ENCODE measurements at places on chromosomes 3 and 15.

DNA sequence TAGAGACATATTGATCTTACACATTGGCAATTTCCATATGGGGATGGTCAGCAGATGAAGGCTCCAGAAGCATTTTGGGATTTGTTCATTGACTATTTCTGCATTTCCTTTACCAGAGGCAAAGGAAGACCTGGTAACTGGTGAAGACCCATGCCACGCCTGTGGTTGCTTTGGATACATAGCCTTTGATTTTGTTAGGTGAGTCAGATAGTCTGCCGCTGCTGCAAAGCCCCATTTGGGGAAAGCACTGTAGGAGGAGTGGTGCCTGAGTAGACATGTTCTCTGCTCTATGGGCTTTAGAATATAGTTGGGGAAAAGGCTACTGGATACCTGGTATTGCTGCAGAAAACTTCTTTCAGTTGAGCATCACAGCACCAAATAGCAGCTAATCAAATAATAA is 56.8 kb downstream of the TFG start:
- no peak for DNase-seq

DNA sequence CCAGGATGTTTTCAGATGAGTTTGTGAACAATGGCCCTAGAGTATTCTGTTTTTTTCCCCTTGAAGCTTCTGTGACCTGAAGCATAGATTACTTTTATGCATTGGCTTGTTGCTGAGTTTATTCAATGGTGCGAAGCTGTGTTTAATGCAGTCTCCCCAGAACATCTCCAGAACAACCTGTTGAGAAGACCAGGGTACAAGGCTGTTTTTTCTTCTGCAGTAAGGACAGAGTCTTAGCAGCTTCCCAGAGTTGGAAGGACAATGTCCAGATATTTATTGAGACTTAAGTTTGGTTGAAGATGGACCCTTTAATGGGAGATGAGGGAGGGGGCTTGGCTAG is 295.6 kb downstream of the LRTM1 start:
- DNase-seq: no peak

DNA sequence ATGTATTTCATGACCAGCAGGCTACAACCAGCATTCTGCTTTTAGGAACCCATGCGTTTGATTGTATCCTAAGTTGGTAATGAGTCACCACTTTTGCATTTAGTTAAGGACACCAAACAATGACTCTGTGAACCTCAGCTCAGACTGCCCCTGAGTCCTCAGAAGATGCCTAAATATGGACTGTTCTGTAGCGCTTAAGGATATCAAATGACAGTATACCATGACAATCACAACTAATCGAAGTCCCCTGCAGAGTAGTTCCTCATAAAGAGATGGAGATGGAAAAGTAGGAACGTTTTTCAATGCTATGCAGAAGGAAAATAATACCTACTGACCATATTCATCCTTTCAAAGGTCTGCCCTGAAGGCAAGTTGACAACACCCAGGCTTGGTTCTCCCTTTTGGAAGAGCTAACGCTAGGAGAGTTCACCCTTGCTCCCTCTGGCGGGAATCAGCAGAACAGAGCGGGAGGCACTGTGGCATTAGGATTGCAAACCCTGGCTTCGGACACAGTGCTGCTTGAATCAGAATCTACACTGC is 508.6 kb downstream of the FHIT start:
- DNase-seq: no peak

- no peak for DNase-seq
Observed at GRCh38 chr3:105006164-105006563, 360.5 kb upstream of the ALCAM start.

DNA sequence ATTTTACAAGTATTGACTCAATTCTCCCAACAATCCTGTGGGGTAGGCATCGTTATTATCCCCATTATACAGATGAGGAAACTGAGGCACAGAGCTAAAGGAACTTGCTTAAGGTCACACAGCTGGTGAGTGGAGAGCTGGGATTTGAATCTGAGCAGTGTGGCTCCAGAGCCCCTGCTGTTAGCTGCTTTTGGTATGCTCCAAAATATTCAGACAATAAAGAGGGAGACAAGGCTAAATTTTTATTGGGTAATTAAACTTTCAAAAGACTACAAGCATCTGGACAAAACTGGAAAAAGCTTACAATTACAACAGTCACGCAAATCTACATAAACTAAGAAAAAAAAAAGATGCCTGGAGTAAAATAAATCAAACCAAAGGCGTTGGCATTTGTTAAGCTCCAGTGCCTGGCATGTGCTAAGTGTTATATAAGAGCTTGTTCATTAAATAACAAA is 27.7 kb downstream of the CCDC13 start:
- DNase-seq: no peak

GRCh38 chr3:172749230-172749965 is 1.1 kb upstream of the ECT2 start:
- DNase-seq: no peak

DNA sequence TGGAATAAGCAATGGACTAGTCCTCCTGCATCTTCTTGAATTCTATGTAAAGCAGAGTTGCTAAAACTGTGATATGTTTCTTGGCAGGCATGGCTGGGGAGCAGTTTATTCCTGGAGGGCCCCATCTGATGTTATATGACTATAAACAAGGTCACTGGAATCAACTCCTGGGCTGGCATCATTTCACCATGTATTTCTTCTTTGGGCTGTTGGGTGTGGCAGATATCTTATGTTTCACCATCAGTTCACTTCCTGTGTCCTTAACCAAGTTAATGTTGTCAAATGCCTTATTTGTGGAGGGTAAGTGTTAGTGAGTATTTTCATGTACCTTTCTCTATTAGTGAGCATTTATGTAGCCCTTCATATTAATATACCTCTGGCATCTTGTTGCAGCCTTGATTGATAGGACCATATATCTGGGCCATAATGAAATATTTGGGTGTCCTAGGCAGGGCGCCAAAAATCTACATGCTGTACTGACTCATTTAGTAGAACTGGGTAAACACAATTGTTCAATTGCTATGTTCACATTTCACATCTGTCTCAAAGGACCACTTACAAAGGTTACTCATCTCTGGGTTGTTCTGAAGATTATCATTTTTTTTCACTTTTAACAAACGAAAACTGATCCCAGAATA is 52.6 kb upstream of the ADGRG7 start:
- no peak for DNase-seq

DNA sequence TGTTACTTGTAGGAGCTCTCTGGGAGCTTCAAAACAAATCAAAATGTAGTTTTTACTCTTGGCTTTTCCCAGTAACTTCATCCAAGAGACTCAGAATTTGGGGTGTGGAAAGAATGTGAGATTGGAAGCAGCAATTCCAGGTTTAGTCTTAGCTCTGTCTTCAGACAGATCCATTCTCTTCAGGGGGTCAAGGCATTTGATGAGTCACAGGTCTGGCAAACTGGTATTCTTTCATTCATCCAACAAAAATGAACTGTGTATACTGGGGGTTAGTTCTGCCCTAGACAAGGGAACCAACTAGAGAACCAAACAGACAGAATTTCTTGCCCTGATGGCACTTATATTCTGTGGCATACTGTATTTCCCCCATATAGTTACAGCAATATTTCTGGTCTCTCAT is 36.3 kb upstream of the CADPS start:
- no peak for DNase-seq

GRCh38 chr15:48084759-48085590 is 35.8 kb upstream of the SLC24A5 start:
- DNase-seq: no peak

GRCh38 chr3:185925353-185925752 is 12.5 kb downstream of the TRA2B start:
- DNase-seq: no peak

GRCh38 chr3:104750581-104750980 is 616.1 kb upstream of the ALCAM start:
- no peak for DNase-seq

DNA sequence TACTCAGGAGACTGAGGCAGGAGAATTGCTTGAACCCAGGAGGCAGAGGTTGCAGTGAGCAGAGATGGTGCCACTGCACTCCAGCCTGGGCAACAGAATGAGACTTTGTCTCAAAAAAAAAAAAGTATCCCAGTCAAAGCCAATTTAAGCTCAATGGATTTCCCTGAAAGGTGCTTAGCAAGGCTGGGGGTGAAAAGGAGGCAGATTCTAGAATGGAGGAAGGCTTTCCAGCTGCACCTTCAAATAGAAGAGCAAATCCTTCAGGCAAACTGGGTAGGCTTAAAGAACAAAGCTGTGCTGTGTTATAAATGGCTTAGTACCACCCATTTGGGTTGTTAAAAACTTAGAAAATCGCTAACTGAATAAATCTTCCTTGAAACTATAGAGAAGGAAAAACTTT is 3.0 kb upstream of the IFT57 start:
- DNase-seq: no peak

- DNase-seq: no peak
Observed at GRCh38 chr15:94403331-94403730, 172.0 kb downstream of the MCTP2 start.

DNA sequence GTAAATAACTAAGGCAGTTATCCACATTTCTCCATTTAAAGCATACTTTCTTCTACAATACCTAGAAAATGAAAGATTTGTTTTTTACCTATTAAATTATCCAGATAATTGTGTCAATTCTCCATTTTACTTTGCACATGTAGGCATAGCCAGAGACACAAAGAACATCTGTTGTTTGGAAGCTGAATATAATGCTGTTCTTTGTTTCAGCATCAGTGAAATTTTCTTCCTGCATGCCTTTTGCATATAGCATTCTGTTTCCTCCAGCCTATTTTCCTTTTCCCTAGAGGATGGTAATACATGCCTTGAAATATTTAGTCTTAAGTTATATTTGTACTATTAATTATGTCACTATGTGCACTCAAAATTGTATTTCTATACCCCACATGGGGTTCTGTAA is 233.7 kb downstream of the CNTN6 start:
- peak; percentile 49 for DNase-seq

GRCh38 chr15:71275098-71275497 is 159.8 kb downstream of the THSD4 start:
- no peak for DNase-seq

- no peak for DNase-seq
Observed at GRCh38 chr3:143095813-143096212, 23.8 kb upstream of the CHST2 start.

DNA sequence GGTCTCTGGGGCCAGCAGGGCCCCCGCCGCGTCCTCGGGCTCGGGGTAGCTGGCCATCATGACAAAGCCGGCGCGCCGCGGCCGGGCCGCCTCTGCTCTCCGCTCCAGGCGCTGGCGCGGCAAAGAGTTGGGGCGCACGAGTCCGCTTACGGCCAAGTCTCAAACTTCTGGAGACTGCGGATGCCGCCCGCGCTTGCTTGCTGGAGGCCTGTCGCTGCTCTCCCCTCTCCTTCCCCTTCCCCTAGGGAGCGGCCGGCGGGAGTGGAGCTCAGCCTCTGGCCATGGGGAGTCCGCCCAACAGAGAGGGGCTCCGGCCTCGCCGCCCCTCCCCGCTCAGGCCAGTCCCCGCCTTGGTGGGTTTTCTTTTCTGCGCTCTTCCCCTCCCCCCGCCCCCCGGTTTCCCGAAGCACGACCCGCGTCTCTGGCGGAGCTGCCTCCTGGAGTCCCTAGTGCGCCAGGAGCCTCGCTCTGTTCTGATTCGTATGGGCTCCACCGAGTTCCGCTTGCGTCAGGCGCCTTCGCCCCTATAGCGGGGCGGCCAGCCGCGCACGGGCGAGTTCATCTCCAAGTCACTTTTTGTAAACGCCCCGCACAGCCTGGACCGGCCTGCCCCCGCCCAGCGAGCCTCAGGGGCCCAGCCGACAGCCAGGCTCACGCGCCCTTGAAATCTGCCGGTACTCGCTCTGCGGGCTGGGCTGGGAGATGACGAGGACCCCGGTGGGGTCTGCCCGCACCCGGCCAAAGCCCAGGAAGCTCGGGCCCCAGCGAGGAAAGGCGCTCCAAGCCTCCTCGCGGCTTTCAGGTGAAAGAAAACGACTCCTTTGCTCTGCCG is at the start of the genes FOXL2 and FOXL2NB:
TSS of gene FOXL2 (minus strand) at position 475 of the 832 bp plus-strand sequence. CDS start at position 60, 415 bp downstream.
TSS of gene FOXL2NB (plus strand) at position 555 of the 832 bp plus-strand sequence. CDS start at position 703, 148 bp downstream.
- DNase-seq: peak; percentile 14

DNA sequence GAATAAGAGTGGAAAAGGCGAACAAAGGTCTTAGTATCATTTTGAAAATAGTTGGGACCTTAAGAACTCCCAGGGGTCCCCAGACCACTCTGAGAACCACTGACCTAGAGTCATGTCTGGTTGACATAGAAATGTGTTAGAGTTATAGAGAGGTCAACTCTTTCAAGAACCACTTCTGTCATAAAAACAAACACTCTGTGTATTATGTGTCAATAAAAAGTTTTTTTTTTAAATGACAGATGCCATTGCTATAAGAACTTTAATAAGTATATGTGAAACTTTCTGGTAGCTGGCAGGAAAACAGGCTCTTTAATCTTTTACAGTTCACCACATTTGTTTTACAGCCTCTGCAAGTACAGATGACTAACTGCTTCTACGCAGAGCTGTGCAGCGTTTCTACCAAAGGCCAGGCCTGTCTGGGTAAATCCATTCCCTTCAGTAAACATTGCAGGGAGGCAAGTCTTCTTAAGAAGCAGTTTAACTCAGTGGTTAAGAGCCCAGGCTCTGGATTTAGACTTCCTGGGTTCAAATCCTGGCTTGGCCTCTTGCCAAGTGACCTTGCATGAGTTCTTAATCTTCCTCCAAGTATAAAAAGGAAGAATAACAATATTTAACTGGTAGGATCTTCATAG is 56.6 kb downstream of the RFTN1 start:
- DNase-seq: no peak

DNA sequence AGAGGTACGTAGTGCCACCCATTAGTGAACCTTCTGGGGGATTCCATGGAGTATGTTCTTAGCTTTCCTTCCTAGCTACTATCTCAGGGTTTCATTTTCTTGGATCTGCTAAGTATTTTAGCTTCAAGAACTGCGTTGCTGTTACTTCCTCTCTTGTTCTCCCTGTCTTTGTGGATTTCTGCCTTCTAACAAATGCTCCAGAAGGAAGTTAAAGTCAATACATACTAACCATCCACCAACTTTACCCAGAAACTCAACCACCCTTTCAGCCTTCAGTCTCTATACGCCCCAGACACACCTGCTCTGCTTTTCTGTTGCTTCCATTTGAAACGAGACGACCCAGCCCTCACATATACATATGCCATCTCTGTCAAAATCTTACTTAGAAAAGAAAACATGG is 2.4 kb upstream of the KLF13 start:
- no peak for DNase-seq

- no peak for DNase-seq
Observed at GRCh38 chr15:92634671-92635201, 20.8 kb downstream of the FAM174B start.

GRCh38 chr3:69718866-69719586 is 20.2 kb upstream of the MITF start:
- DNase-seq: no peak

- DNase-seq: no peak
Observed at GRCh38 chr3:194112120-194113106, 23.5 kb upstream of the HES1 start.

DNA sequence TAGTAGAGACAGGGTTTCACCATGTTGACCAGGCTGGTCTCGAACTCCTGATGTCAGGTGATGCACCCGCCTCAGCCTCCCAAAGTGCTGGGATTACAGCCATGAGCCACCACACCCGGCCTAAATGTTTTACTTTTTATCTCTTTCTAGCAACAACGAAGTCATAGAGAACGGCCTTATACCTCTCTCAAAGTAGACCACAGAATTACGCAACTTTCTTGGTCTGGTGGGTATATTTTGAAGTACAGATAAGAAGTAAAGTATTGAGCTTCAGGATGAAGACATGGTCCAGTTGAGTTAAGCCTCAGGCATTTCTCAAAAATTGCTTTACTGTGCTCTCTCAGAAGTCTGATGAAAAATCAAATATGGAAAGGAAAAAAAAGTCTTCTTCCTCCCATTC is 30.6 kb downstream of the FAM240A start:
- no peak for DNase-seq

- DNase-seq: no peak
Observed at GRCh38 chr15:64897345-64897985, 14.2 kb upstream of the ANKDD1A start.

All from NCI-H1048 (cell line).